Activated T-helper 9 cell treated with anti-CD3 and anti-CD28 coated beads, Interleukin-2, amount 50 U/mL, for 16 hours (primary cell): ENCODE measurements at places on chromosomes 3 and 15.

DNA sequence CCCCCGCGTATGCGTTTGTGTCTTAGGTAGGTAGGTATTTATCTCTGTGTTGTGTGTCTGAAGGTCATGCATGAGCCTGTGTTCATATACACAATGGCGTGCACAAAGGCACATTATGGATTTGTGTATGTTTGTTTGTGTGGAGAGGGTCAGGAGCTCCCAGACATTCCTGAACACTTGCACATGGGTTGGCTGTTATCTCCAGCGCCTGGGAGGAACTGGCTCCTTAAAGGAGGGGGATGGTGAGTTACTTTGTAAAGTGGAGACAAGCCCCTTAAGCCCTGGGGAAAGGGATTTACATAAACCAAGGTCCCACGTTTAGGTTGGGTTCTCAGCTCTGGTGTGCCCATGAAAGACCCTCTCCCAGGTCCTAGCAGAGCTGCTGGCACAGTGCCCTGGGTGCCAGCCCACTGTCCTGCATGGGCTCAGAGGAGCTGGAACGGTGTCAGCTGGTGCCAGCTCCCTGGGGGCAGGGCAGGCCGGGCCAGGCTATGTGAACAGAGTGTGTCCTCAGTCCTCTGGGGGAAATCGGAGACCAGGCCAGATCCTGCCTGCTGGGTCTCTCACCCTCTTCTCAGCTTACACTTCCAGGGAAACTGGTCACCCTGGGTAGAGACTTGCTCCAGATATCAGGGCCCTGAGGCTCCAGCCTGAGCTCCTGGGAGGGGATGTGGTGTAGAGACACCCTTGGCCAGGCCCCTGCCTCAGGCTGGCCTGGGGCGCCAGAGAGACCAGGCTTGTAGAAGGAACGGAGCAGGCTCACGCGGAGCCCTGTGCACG, 25.1 kb downstream of the SNX33 start:
- DNase-seq = no peak

GRCh38 chr15:25671132-25671531, 192.0 kb downstream of the ATP10A start:
- no peak for DNase-seq

GRCh38 chr3:5210926-5211325, 23.4 kb downstream of the EDEM1 start:
- DNase-seq = no peak

GRCh38 chr3:186882881-186883685, 40.6 kb downstream of the ADIPOQ start:
- DNase-seq = peak; percentile 21

DNA sequence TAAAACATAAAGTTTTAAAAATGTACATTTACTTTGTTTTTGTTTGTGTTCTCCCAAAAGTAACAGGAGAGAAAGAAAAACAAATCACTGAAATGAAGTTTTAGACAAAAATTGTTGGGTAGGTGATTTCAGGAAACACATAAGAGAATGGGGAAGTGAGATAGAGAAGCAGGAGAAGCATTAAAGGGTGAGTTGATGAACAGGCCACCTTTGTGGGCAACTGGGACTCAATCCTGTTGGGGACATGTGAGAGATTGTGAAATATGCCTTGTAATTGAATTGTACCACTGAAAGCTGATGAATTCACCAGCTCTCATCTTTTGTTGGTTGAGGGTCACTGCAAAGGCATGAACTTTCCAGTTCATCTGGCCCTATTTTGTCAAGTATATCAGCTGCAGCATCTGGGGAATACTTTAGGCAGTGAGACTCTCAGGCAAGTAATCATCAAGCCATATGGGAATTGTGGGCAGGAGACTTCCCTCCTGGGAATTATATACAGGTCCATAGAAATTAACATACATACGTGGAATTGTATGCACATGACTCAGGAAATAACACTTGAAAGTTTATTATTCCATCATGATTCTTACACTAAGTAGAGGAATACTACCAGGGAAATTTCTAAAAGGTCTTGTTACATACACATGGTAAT, 181.0 kb downstream of the ZBBX start:
- no peak for DNase-seq

DNA sequence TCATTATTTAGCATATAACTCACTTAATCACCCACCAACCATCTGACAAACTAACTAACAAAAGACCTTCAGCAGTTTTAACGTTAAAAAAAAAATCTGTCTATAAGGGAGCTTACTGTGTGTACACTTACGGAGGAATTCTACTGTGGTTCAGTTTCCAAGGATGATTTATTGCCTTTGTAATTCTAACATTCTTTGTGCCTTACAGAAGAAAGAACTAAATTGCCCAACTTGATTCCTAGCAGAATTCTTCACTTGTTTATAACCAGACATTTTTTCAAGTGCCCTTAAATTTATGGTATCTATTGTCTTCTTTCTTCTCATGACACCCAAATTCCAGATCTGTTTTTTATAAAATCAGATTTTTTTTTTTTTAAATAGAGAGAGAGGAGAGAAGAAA, 119.7 kb upstream of the IGSF10 start:
- no peak for DNase-seq

GRCh38 chr3:140552898-140553297, 125.0 kb upstream of the TRIM42 start:
- no peak for DNase-seq

DNA sequence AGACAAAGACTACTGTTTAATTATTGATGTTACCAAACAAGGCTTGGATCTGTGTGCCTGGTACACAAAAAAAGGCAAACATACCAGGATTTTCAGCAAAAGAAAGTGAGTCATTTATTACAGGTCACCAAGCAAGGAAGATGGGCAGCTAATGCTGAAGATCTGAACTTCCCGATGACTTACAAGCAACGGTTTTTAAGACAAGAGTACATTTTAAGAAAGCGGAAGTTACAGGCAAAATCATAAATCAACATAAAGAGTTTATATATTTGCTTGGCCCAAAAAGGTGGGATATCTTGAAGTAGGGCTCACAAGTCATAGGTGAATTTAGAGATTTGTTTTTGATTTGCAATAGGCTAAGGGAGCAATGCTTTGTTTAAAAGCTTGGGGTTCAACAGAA, 125.4 kb upstream of the SPATA16 start:
- DNase-seq = no peak

DNA sequence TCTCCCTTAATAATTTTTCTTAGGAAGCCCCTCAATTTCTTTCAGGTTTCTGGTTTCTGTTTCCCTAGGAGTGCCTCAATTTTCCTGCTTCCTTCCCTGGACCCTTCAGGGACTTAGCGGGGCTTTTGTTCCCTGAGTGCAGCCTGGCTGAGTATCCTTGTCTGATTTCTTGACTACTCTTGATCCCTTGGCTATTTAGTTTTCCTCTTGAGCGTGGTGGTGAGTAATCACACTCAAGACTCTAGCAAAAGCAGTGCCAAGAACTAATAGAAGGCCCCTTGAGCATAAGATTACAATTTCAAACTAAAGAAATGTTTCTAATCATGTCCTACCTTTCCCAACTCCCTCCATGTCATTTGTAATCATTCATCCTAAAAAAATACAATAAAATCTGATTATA, 94.3 kb upstream of the C3orf80 start:
- DNase-seq = no peak

DNA sequence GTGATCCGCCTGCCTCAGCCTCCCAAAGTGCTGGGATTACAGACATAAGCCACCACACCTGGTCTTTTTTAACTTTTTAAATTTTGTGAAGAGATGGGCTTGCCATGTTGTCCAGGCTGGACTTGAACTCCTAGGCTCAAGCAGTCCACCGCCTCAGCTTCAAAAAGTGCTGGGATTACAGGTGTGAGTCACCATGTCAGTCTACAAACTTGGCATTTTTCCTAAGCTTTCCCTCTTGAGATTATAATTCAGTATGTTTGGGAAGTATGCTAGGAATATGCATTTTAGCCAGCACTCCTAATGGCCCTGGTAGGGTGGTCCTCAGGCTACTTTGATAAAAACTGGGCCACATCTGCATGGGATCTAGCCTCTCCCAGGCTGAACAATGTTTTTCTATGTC, 4.4 kb downstream of the WDR73 start:
- DNase-seq = no peak

DNA sequence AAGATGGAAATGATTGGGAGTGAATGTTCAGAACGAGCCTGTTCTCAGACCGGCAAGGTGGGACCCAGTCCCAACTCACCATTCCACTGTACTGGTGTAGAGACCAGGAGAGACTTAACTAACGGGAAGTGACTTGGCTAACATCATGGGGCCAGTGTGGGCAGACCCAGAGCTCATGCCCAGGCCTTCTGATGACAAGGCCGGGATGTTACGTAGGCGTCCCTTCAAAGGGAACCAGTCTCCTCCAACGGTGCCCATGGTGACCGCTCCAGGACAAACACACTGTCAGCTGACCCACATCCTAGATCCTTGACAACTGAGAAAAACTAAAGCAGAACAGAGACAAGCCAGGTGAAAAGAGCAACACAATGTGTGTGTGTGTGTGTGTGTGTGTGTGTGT, 128.4 kb upstream of the HACD2 start:
- DNase-seq = no peak

DNA sequence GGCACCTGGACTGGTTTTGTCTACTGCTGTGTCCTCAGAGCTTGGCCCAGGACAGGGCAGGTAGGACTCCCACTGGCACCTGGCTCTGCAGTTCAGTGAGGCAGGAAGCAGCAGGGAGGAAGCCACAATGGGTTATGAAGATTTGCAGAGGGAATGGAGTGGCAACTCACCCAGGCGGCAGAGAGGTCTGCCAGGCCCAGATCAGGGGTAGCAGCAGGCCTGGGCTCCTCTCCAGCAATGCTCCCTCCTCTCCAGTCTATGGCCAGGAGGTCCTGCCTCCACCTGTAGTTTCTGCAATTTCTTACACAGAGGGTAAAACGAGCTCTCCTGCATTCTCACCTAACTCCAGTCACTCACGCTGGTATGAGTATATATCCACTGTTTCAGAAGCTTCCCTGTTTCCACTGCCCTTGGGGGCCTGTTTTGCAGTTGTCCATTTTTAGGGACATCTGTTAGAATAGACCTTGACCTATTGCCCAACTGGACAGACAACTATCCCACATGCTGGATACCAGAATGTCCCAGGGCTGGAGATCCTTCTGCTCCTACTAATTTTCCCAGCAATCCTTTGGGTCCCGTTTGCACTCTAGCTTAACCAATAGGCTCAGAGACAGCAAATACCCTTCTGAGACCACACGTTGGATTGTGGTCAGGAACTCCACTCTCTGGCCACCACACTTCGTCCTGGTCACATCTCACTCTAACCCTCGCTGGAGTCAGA, 35.2 kb downstream of the HMCES start:
- DNase-seq = no peak

GRCh38 chr3:15356176-15356575, 23.8 kb upstream of the SH3BP5 start:
- no peak for DNase-seq

DNA sequence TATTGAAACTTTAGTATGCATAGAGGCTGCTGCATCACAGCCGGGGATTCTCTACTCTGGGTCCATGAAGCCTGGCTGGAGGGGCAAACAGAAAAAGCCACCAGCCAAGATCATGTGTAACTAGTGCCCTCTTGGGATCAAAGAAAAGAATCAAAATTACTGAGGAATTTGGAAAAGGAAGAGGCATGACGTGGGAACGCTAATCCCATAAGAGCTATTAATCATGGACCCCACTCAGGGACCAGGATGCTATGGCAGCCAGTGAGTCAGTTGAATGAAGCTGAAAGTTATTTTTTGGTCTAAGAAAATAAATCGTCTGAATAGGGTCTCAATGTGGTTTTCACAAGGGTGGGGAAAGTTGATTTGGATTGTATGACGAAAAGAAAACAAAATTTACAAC, 1165.1 kb downstream of the ROBO2 start:
- DNase-seq = no peak

- no peak for DNase-seq
Measured at GRCh38 chr15:49460411-49460941, 37.4 kb downstream of the FGF7 start.

DNA sequence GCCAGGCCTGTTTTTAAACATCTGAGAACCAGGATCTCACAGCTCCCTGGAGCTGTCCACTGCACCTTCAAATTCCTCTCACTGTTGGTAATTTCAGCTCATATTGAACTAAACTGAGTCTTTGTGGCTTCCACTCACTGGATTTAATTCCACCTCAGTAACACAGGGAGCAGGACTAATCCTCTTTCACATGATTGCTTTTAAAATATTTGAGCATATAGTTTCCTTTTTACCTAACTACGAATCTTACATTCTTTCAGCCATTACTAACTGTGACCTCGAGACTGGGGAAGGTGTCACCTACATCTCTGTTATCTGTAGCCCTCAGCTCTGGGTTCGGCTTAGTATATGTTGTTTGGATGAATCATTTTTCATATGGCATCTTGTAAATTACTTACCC, 194.3 kb upstream of the C2CD4B start:
- no peak for DNase-seq

- no peak for DNase-seq
Measured at GRCh38 chr15:63110428-63111026, 11.1 kb upstream of the LACTB start.

DNA sequence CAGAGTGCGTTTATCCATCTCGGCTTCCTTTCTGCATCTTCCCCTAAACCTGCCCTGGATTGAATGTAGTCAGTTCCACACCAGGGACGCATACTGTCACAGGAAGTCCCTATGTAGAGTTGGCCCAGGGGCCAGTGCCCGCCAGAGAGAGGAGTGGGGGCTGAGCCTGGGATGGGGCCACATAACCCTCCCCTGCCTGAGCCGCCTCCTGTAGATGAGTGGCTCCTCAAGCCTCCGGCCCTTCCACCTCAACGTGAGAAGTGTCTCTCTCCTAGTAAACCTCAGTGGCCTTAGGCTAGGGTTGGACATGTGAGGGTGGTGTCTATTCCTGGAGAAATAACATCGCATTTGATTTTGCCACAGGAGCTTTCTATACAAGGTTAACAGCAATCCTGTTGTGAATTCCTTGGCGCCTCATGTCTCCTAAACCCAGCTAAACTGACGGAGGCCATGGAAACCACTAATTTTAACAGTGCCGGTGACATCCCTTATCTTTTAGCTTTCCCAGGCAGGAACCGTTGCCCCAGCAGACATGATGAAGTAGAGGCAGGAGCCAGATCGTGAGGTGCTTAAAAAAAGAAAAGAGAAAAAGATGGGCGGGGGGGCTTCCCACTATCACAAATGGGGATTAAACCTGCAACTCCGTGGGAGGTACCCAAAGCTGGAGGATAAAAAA, 171.1 kb downstream of the CHDH start:
- no peak for DNase-seq

GRCh38 chr15:84810073-84810840, 6.9 kb upstream of the ALPK3 start:
- no peak for DNase-seq

GRCh38 chr15:64502551-64502950, 42.2 kb downstream of the ZNF609 start:
- no peak for DNase-seq

DNA sequence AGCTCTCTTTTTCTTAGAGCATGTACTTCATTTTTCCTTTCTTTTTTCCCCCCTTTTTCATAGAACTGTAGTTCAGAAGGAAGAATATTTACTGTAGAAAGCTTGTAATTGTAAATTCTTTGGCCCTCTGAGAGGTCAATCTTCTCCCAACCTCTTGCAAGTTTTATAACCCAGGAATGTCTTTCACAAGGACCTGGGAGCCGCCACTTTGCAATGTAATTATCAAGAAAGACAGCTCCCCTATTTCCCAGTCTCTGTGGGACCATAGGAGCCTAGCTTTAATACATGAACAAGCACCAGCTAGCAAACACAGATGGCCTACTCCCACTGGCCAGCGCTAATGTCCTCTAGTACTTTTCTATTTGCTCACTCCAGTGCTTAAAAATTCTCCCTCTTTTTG, 51.4 kb downstream of the NFKBIZ start:
- no peak for DNase-seq

GRCh38 chr3:167866331-167866730, 130.8 kb downstream of the SERPINI1 start:
- DNase-seq = no peak
